Natural killer cell (primary cell): ENCODE measurements at places on chromosomes 12 and 14. TPM values are rescaled to one million over a fixed set of nuclear protein-coding genes. Genes with fewer than 3 reads are reported as not detected.

Gene KRT82
- total RNA-seq, result not detected

Gene DNAH10
- 0.94 TPM for total RNA-seq

Gene TEAD4
- not detected for total RNA-seq

Gene DEPDC4
- not detected for total RNA-seq

Gene SLC25A47
- total RNA-seq, result 0.20 TPM

Gene RDH16
- 1.3 TPM for total RNA-seq

DNA sequence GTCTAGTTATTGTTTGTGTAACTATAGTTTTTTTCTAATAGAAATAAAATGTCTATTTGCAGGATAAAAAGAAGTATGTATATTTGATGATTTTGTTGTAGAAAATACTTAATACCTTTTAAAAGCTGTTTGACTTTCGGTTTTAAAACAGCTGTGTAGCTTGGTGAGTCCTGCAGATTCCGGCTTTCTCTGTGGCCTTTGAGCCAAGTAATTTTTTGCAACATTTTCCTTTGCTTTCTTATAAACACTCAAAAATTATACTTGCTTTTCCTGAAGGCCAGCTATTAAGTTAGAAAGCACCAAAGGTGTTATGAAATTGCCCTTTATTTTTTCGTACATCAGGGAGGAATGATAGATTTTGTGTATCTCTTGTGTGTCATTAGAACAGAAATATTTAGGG lies 63.6 kb downstream of the CRADD start:
- no peak for DNase-seq
- no peak overlapping the region for H3K4me3 ChIP-seq
- H3K4me1 ChIP-seq, result peaks cover 7% of the 10 kb centered on the region

GRCh38 chr14:96519970-96520369 lies 17.8 kb downstream of the PAPOLA start:
- no peaks in the 10 kb centered on the region for H3K27me3 ChIP-seq
- peaks cover 8% of the 10 kb centered on the region for H3K4me1 ChIP-seq
- H3K4me3 ChIP-seq, result no peak overlapping the region
- no peak overlapping the region for H3K27ac ChIP-seq
- peaks cover 31% of the 10 kb centered on the region for H3K36me3 ChIP-seq

GRCh38 chr14:71511152-71511551 lies 421.1 kb upstream of the RGS6 start:
- no peaks in the 10 kb centered on the region for H3K27me3 ChIP-seq
- H3K36me3 ChIP-seq, result peaks cover 2% of the 10 kb centered on the region
- no peak overlapping the region for H3K4me3 ChIP-seq
- H3K27ac ChIP-seq, result no peak overlapping the region
- DNase-seq, result no peak

GRCh38 chr12:98471085-98471484 lies 44.3 kb upstream of the TMPO start:
- no peaks in the 10 kb centered on the region for H3K36me3 ChIP-seq
- H3K27ac ChIP-seq, result no peak overlapping the region
- no peaks in the 10 kb centered on the region for H3K4me1 ChIP-seq
- no peak overlapping the region for H3K4me3 ChIP-seq

DNA sequence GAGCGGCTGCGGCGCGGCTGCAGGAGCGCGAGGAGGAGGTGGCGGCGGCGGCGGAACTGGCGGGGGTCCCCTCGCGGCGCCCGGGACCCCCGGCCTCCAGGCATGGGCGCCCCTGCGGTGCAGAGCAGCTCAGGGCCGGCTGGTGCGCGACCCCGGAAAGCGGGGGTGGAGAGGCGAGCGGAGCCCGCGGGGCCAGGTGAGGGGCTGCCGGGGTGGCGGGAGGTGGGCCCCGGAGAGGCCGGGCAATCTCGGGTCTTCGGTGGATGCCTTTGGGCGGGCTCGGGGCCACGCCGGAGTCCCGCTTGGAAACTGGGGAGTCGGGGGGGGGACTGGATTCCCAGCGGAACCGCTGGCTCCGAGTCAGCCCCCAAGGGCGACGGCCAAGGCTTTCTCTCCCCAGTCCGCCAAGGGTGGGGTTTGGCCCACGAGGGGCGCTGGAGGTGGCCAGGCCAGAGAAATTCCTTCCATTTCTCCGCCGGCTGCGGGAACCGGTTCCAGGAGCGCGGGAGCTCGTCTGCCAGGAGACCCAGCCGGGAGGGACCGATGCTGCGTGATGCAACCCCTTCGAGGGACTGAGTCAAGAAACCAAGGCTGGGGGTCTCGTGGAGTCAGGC lies 13.9 kb upstream of the NR4A1 start:
- DNase-seq, result no peak
- peak overlapping the region; percentile 39 for H3K4me3 ChIP-seq
- peaks cover 48% of the 10 kb centered on the region for H3K4me1 ChIP-seq
- peak overlapping the region; percentile 3 for H3K27ac ChIP-seq
- H3K27me3 ChIP-seq, result peaks cover 3% of the 10 kb centered on the region
- no peaks in the 10 kb centered on the region for H3K36me3 ChIP-seq

- peak; percentile 57 for DNase-seq
- no peaks in the 10 kb centered on the region for H3K27me3 ChIP-seq
- no peak overlapping the region for H3K4me3 ChIP-seq
- H3K27ac ChIP-seq, result peak overlapping the region; percentile 92
- peaks cover 7% of the 10 kb centered on the region for H3K4me1 ChIP-seq
- no peaks in the 10 kb centered on the region for H3K36me3 ChIP-seq
These were observed 142.5 kb upstream of the SSTR1 start for GRCh38 chr14:38065106-38065762.

DNA sequence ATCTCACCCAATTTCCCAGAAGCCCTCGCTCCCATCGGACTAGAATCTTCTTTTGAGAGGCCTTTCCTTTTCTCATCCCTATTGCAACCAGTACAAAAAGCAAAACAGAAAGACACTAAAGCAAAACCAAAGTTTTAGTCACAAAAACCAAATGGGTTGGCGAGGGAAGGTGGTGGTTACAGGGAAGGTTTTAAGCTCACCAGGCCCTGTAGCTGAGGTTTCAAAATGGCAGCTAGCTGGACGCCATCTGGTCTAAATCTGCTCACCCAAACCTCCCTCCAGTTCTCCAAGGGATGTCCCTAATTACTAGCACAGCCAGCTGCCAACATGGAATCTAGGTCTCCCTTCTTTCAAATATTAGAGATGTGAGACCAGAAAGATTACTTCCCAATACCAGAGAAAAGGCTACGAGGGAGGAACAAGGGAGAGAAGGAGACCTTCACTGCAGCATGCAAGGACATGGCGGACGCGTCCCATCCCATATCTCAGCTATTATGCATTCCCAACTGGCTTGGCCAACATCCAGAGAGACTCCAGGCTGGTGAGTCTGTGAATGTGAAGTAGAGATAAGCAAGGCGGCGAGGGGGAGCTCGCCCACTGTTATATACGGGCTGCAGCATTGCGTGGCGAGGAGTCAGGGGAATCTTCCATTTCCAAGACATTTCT lies 70.8 kb downstream of the DPF3 start:
- no peaks in the 10 kb centered on the region for H3K27me3 ChIP-seq
- no peaks in the 10 kb centered on the region for H3K36me3 ChIP-seq
- H3K4me1 ChIP-seq, result no peaks in the 10 kb centered on the region
- no peak overlapping the region for H3K4me3 ChIP-seq

DNA sequence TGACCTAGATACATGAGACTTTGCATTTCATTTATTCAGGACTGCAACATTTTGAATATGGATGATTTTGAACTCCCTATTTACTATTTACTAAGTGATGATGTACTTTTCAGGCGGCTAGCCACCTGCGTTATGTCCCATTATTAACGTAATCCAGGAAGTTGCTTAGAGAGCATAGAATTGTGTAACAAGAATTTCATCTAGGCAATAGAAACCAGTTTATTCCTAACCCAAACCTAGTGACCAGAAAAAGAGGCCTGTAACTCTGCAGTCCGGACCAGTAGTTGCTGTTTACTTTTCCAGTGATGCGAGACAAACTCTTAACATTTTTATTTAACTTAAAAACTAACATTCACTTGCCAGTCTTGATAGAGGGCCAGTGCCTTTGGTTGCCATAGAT lies 12.3 kb downstream of the NUDT4 start:
- H3K27me3 ChIP-seq, result no peaks in the 10 kb centered on the region
- DNase-seq, result no peak
- no peak overlapping the region for H3K4me3 ChIP-seq
- peaks cover 5% of the 10 kb centered on the region for H3K4me1 ChIP-seq
- H3K36me3 ChIP-seq, result no peaks in the 10 kb centered on the region

DNA sequence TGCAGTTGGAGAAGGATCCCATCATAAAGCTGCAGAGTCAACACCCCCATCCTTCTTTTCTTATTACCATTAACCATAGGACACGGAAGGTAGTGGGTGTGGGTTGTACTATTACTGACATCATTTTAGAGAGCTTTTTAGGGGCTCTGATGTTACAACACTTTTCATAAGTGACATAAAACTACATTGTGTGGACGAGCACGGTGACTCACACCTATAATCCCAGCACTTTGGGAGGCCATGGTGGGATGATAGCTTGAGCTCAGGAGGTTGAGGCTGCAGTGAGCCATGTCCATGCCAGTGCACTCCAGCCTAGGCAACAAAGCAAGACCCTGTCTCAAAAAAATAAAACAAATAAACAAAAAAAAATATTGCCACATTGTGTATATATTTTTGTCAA lies 167.1 kb downstream of the DUSP6 start:
- H3K4me1 ChIP-seq, result no peaks in the 10 kb centered on the region
- H3K36me3 ChIP-seq, result no peaks in the 10 kb centered on the region
- DNase-seq, result no peak
- no peak overlapping the region for H3K27ac ChIP-seq
- no peak overlapping the region for H3K4me3 ChIP-seq

DNA sequence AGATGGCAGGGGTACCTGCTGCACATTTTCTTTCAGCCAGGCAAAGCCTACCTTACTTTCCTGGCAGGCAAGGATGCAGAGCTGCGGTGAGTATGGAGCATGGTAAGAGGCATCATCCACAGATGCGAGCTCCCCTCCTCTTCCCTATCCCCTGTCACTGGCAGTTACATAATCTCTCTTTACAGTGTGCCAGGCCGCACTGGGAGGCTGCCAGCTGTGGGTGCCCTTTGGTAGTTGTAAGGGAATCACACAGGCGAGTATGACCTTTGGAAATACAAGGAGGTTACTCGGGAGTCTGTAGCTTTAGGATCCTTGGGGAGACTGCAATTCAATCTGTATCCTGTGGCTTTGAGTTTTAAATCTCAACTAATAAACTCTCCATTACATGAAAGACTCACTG lies 132.5 kb downstream of the KTN1 start:
- H3K27me3 ChIP-seq, result no peaks in the 10 kb centered on the region
- no peak overlapping the region for H3K4me3 ChIP-seq
- no peak for DNase-seq
- H3K4me1 ChIP-seq, result no peaks in the 10 kb centered on the region
- H3K36me3 ChIP-seq, result no peaks in the 10 kb centered on the region

GRCh38 chr14:55968741-55969140 lies 149.5 kb upstream of the PELI2 start:
- DNase-seq, result no peak
- no peaks in the 10 kb centered on the region for H3K27me3 ChIP-seq
- no peak overlapping the region for H3K27ac ChIP-seq
- H3K4me3 ChIP-seq, result no peak overlapping the region
- no peaks in the 10 kb centered on the region for H3K36me3 ChIP-seq

GRCh38 chr12:34401659-34402227 lies 379.4 kb downstream of the ALG10 start:
- no peak overlapping the region for H3K27ac ChIP-seq
- H3K4me3 ChIP-seq, result no peak overlapping the region
- H3K27me3 ChIP-seq, result no peaks in the 10 kb centered on the region
- peak; percentile 7 for DNase-seq
